NCI-H1092 (cell line): ENCODE measurements at places on chromosomes 1 and 21.

DNA sequence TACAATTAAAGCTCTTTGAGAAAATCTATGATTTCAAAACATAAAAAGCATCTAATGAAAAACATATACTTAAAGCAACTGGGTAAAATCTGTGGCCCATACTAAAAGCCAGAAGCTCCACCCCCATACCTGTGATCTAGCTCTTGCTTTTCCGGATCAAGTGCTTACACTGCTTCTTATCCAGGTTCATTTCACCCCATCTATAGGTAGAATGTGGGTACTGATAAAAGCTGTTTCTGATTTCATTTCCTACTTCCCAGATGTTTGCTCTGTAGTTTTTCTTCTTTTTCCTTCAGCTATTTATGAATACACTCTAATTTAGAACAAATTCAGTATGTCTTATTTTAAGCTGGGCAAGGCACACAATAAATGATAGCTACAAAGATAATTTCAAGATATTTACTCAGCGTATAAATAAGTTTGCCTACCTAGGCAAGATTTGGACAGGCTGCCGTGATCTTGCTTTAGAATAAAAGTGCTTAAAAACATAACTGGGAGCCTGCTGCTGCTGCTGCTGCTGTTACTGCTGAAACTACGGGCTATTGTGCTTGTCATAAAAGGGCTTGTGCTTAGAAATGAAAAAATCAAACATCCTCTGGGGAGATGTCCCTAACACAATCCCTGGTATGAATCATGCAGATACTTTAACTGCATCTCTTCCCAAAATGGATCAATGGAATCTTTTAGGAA lies 2.1 kb downstream of the SIPA1L2 start:
- peak; percentile 43 for DNase-seq

GRCh38 chr1:214588963-214589597 lies 13.9 kb upstream of the CENPF start:
- no peak for DNase-seq

DNA sequence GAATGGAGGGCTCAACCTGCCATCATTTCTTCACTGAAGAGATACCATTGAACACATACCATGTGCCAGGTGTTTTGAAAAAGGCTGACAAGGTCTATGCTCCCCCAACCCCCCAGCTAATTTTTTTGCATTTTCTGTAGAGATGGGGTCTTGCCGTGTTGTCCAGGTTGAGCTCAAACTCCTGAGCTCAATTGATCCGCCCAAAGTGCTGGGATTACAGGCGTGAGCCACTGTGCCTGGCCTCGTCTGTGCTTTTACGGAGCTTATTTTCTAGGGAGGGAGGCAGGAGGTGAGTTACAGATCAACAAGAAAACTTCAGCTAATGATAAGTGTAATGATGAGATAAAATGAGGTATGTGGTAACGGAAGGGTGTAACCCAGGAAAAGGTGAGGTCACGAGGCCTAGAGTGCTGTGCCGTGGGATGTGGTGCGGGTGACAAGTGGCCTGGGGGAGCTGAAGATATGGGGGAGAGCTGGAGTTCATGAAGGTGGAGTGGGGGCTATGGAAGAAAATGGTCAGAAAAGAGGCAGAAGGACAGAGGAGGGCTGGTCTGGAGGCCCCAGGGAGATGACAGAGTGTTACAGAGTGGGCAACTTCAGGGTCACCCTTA lies 28.2 kb downstream of the FAAH start:
- no peak for DNase-seq

DNA sequence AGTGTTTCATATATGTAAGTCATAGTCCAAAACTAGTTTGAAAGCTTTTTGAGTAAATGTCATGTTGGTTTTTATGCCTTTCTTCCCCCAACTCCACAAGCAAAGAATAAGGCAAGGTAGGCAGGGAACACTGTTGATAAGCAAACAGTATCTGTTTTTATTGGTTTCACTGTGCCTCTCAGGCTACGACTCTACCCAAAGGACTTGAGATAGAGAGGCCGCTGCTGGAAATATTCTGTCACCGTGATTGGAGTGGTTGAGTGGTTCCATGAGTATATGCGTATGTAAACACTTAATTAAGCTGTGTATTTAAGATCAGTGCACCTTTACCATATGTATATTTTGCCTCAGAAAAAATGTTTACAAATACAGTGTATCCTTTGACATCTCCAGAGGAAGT lies 138.1 kb upstream of the KIF26B start:
- DNase-seq, result peak; percentile 75

- no peak for DNase-seq
These were observed 2.0 kb upstream of the NID1 start for GRCh38 chr1:236066828-236067386.
